Hematopoietic multipotent progenitor cell treated with erythropoietin and hydrocortisone succinate and interleukin-3 and kit ligand, for 6 days (in vitro differentiated cells): ENCODE measurements at places on chromosomes 1 and 21.

- DNase-seq, result no peak
These were observed 118.4 kb downstream of the ATF6 start for GRCh38 chr1:161884475-161884874.

- DNase-seq, result peak; percentile 65
These were observed 11.8 kb downstream of the TPM3 start for GRCh38 chr1:154179946-154180687.

GRCh38 chr1:208231881-208232661 is 12.1 kb downstream of the PLXNA2 start:
- DNase-seq, result no peak

DNA sequence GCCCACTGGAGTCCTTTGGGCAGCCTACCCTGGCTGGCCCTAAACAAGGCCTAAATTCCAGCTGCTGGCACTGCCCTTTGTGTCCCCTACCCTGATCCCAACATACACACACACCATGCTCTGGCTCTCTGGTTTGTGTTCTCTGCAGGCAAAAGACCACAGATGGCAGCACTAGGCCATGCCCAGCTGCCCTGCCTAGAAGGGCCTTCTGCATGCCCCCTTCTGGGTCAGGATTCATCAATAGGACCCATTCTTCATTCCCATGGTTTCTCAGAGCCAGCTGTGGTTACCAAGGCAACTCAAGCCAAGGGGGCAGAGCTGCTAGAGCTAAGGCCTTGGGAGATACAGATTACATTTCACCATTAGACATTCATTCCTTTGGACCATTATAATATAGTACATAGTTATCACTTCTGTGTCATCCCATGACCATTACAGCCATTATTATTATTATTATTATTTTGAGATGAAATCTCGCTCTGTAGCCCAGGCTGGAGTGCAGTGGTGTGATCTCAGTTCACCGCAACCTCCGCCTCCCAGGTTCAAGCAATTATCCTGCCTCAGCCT is 17.5 kb downstream of the ASAP3 start:
- no peak for DNase-seq

DNA sequence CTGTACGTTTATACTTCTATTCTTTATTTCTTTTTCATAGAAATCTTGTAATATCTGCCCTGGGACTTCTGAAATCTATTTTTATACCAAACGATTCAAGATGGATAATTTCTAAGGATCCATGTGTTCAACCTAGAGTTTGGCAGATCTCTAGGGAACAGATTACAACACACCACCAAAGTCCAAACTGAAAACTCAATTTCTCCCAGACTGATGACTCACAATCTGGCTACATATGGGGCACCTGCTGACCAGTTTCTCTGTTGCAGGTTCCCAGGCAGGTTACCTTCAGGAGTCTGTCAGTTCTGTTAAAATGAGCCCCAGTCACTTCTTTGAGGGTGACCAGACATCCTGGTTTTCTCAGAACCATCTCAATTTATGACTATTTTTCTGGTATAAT is 439.4 kb downstream of the GPATCH2 start:
- DNase-seq, result no peak
